ENCODE measurements at places on chromosomes 3 and 15.

GRCh38 chr15:69652751-69653305 lies 200.2 kb downstream of the RPLP1 start:
- DNase-seq = no peak

- DNase-seq = no peak
Observed at GRCh38 chr3:134029734-134030378, at the start of gene SLCO2A1. Gene SLCO2A1, minus strand, starts transcription at chr3:134029925. Its CDS starts 123 bp downstream, at chr3:134029802.

DNA sequence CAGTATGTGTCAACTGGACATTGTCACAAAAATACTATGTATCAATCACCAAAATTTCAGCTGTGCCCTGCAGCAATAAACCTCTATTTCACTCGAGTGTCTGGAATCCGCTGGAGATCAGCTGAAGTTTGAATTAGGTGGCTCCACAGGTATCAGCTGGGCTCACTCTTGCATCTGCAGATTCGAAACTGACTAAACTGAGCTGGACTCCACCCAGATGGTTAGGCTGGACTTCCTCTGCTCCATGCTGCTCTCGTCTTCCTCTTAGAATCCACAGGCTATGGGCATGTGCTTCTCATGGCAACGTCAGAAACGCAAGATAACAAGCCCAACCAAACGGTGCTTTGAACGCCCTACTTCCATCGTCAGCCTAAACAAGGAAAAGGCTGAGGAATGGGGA lies 565.3 kb upstream of the ROBO2 start:
- DNase-seq = no peak

- DNase-seq = no peak
Observed at GRCh38 chr3:24545887-24546286, 51.2 kb upstream of the THRB start.

GRCh38 chr3:163951397-163951987 lies 1126.8 kb downstream of the SI start:
- DNase-seq = no peak

GRCh38 chr3:187062526-187063177 lies 76.6 kb downstream of the RPL39L start:
- no peak for DNase-seq

DNA sequence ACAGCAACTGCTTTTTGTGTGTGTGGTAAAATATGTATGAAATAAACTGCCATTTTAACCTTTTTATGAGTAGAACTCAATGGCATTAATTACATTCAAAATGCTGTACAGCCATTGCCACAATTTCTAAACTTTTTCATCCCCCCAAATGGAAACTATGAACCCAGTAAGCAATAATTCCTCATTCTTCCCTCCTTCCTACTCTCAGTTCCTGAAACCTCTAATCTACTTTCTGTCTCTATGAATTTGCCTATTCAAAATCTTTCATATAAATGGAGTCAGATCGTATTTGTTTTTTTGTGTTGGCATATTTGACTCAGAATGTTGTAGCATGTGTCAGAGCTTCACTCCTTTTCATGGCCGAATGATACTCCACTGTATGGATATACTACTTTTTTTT lies 5.3 kb upstream of the BLM start:
- DNase-seq = no peak
